SK-N-MC (cell line): ENCODE measurements at places on chromosomes 4 and X.

GRCh38 chr4:13536607-13537006 is 7.7 kb downstream of the NKX3-2 start:
- no peak for DNase-seq

DNA sequence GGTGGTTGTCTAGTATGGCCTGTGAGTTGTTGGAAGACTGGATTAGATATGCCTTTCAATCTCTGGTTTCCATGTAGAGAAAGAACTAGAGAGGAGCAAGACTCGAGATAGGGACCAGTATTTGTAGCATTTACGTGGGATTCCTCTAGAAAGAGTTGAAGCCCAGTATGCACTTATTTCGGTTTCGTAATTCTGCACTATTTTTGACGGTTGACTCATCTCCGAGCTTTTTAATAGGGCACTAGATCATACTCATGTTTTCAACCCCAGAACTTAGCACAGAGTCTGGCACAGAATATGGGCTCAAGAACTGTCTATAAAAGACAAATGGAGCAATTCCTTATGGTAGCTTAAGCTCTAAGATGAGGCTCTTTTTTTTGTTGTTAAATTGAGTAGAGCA is 15.7 kb downstream of the HELT start:
- DNase-seq: no peak

DNA sequence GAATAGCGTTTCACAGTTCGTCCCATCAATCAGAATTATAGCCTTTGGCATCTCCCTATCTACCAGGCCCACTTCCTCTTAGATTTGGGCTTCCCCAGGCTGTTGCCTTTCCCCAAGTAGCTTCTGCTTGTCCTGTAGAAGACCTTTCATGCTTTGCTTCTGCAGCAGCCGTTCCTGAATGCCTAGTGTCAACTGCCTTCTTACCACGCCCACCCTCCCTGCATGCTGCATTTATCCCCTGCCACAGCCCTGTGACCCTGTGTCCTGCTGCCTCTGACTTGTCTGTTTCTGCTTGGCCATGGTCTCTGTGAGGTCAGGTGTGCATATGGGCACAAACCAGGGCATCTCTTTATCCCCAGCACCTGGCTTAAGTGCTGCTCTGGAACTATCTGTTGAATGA is 56.3 kb downstream of the HTT start:
- DNase-seq: no peak

- DNase-seq: no peak
Observed at GRCh38 chr4:40586729-40587128, 42.9 kb downstream of the RBM47 start.

DNA sequence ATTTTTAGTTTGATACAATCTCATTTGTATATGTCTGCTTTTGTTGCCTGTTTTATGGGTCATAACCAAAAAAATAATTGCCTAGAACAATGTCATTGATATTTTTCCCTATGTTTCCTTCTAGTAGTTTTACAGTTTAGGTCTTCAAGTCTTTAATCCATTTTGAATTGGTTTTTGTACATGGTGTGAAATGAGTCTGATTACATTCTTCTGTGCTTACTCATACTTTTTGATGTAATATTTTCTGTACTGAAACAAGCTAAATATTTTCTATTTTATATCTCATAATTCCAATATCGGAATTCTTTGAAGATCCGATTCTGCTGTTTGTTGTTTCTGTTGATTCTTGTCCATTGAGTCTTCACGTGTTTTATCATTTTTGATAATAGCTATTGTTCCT is 10.6 kb downstream of the TMEM156 start:
- no peak for DNase-seq

DNA sequence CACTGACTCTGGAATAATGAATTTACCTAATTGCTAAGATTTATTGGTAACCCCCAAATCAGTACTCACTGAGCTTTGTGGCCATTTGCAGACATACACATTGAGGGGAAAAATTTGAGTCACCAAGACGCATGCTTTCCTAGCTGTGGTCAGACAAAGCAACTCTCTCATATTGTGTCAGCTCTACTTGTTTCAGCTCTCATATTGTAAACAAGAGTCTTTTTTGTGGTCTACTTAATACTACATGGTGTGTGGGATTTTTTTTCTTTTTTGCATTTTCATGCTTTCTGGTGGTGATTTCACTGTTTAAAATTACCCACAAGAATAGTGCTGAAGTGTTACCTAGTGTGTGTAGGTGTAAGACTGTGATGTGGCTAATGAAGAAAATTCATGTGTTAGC is 428.2 kb upstream of the GALNT7 start:
- no peak for DNase-seq

- DNase-seq: no peak
Observed at GRCh38 chr4:138037696-138038095, 204.5 kb downstream of the SLC7A11 start.

GRCh38 chr4:185213877-185214276 is 4.5 kb downstream of the SNX25 start:
- no peak for DNase-seq

DNA sequence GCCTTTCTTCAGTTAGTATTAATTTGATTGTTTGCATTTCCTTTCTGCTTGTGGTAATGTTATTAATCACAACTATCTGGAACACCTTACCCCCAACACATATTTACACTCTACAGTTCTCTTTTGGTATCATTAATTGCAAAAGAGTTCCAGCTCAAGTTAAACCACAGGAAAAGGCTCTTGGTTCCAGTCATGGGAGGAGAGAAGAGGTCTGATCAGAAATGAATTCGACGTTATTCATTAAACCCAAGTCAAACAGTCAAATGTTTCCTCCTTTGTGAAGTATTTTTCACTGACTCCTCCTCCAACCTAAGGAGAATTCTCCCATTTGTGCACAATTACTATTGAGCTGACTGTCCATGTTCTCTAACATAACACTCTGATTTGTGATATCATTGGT is 91.4 kb downstream of the SLC39A8 start:
- no peak for DNase-seq

DNA sequence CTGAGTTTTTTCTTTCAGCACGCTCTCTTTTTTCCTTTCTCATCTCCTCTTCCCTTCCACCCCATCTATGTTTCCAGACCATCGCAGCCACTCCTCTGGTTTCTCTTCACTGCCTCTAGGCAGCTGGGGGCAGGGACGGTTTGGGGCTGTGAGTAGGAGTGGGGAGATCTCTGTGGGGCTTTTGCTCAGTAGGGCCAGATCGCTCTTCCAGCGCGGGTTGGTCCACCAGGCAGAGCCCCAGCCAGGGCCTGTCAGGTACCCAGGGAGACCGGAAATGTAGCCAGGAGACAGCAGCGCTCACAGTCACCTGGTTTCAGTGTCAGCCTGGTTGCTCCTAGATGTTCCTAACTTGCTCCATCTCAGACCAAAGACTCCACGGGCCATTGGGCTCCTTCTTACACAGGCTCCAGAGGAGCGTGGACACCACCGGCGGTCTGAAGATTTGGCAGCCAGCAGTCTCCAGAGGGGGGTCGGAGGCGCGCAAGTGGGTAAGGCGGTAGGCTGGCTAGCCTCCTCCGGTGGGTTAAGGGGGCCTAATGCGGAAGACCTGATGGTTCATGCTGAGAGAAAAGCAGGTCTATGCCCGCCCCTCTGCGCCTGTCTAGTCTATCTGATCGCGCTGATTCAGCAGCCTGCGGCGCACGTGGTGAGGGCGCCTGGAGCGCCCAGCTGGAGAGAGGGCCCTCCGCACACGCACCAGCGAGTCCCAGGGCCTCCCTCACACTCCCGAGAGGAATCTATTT is 1.8 kb downstream of the FGF5 start:
- DNase-seq: no peak
